Activated naive CD8-positive, alpha-beta T cell treated with anti-CD3 and anti-CD28 coated beads, Interleukin-2, amount 50 U/mL, for 24 hours (primary cell): ENCODE measurements at places on chromosomes 7 and 10.

DNA sequence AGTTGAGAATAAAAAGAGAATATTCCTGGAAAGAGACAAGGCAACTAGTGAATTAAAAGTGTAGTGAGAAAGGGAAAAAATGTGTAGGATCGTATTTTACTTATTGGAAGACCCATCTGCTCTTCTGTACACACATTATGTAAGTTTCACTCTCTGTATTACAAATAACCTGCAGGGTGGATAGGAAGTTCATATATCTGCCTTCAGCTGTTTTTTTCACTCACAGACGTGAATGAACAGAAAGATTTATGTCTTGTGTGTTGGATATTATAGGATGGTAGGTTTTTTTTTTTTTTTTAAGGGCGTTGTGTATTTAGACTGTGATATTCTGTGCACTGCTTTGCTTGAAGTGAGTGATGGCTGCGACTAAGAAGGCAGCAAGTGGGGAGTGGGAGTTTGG is 266.5 kb downstream of the AUTS2 start:
- no peaks in the 10 kb centered on the region for H3K36me3 ChIP-seq
- H3K27me3 ChIP-seq: peaks cover 2% of the 10 kb centered on the region

DNA sequence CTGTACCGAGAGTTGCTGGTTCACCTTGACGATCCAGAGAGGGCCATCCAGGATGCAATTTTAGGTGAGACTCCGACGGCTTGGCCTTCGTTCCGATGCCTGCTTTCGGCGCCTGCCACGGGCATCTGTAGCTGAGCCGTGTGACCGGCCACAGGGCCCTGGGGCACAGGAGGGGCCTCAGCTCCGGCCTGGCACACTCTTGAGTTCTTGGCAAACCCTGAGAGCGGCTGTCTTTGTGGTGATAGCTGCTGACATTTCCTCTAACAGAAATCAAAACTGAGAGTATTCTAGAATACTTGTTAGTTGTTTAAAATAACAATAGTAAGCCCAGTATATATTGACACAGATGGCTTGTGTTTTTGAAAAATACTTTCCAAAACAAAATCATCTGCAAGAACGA is 52.2 kb upstream of the SUN1 start:
- no peaks in the 10 kb centered on the region for H3K4me1 ChIP-seq
- no peak overlapping the region for H3K27ac ChIP-seq
- DNase-seq: no peak
- peaks cover 38% of the 10 kb centered on the region for H3K36me3 ChIP-seq
- H3K27me3 ChIP-seq: no peaks in the 10 kb centered on the region

GRCh38 chr10:97573021-97573420 is 442 bp downstream of the ANKRD2 start:
- DNase-seq: no peak
- H3K27ac ChIP-seq: no peak overlapping the region
- H3K36me3 ChIP-seq: no peaks in the 10 kb centered on the region
- no peaks in the 10 kb centered on the region for H3K4me1 ChIP-seq
- no peak overlapping the region for H3K4me3 ChIP-seq

- H3K4me1 ChIP-seq: no peaks in the 10 kb centered on the region
- H3K27me3 ChIP-seq: no peaks in the 10 kb centered on the region
- H3K27ac ChIP-seq: no peak overlapping the region
- no peak for DNase-seq
Observed at GRCh38 chr7:64618785-64619456, 47.0 kb upstream of the ZNF107 start.

GRCh38 chr7:452791-453455 is 66.7 kb downstream of the PDGFA start:
- H3K36me3 ChIP-seq: no peaks in the 10 kb centered on the region
- H3K4me1 ChIP-seq: peaks cover 15% of the 10 kb centered on the region
- no peak for DNase-seq
- H3K27me3 ChIP-seq: peaks cover 11% of the 10 kb centered on the region

DNA sequence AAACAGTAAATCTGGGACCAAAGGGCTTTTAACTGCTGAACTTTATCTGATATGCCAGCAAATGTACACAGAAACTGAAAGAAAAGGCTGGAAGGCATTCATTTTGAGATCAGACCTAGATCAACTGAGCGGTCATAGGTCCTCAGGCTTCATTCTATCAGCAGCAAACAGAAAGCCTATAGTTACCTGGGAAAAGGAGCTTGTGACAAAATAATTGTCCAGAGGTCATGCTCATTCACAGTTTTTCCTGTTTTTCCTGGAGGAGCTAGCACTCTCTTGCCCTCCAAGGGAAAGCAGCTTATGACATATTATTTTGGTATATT is 320.2 kb downstream of the AHR start:
- no peaks in the 10 kb centered on the region for H3K36me3 ChIP-seq
- no peaks in the 10 kb centered on the region for H3K4me1 ChIP-seq
- DNase-seq: no peak
- H3K4me3 ChIP-seq: no peak overlapping the region

DNA sequence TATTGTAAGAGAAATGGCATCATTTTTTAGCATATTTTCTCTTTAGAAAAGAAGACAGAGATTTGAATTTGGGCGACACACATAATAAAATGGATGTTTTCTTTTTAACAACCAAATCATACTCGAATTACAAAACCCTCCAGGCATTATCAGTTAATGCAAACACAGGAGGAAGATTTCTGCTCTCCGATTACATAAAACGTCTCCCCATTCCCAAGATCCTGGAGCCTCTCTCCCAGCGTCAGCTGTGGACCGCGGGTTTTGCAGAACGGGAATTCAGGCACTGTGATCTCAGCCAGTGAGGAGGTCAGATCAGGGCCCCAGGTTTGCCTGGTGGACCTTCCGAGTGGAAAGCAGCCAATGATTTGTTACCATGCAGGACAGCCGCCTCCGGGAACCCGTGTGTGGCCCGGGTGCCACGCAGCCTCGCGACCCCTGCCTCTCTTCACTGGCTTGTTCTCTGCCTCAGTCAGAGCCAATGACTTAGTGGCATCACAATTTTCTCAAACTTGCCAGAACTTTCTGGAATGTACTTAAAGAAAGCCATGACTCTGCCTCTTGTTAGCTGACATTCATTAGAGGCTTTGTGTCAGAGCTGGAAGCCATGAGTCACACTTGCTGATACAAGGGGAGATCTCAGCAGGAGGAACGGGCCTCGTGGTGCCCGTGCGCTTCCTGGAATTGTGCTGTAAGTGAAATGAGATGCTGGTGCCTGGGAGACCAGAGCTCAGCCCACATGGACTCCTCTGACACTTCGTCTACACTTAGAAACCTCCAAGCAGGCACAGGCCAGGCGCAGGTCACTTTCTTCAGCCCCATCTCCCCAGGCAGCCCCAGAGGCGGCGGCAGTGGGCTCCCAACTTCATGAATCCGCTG is 246.1 kb downstream of the KLF6 start:
- H3K27ac ChIP-seq: no peak overlapping the region
- H3K4me1 ChIP-seq: peaks cover 6% of the 10 kb centered on the region
- no peaks in the 10 kb centered on the region for H3K36me3 ChIP-seq
- H3K4me3 ChIP-seq: no peak overlapping the region
- DNase-seq: no peak
- no peaks in the 10 kb centered on the region for H3K27me3 ChIP-seq

- H3K27ac ChIP-seq: no peak overlapping the region
- H3K27me3 ChIP-seq: peaks cover 13% of the 10 kb centered on the region
- DNase-seq: no peak
- peaks cover 9% of the 10 kb centered on the region for H3K4me1 ChIP-seq
Observed at GRCh38 chr7:51472873-51473272, 156.3 kb upstream of the COBL start.

GRCh38 chr7:77407906-77408305 is 8.2 kb downstream of the GSAP start:
- H3K4me3 ChIP-seq: no peak overlapping the region
- no peaks in the 10 kb centered on the region for H3K27me3 ChIP-seq
- DNase-seq: no peak
- no peak overlapping the region for H3K27ac ChIP-seq
- H3K36me3 ChIP-seq: no peaks in the 10 kb centered on the region

DNA sequence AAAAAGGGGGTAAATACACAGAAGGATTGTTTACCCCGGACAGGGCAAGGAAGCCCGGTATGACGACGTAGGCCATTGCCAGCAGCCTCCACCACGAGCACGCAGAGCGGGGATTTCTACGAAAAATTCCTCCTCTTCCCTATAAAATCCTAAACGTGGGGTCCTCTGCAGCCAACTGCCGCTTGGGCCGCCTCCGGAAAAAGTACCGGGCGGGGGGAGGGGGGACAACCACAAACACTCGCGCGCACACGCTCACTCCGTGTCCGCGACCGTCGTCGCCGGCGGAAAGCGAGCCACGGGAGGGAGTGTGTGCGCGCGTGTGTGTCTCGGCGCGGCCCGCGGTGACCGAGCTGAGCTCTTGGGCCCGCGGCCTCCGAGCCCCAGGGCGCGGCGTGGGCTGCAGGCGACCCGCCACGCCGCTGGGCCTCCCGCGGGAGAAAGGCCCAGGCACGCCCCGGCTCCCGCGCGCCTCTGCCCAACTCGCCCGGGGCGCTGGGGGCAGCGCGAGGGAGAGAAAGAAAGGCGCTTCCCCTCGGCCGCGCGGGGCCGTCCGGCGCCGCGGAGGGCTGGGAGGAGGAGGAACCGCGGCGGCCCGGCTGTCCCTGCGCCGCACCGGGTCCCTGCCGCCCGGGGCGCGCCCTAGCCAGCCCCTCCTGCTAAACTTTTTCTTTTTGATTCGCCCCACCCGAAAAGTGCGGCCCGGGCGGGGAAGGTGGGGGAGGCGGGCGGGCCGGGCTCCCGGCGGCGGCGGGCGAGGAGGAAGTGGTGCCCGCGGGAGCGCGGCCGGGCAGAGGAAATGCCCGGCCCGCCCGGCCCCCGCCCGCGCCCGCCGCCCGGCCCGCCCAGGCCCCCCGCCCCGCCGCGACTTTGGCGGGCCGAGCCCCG is 1.5 kb downstream of the CTBP2 start:
- peaks cover 65% of the 10 kb centered on the region for H3K27me3 ChIP-seq
- H3K36me3 ChIP-seq: no peaks in the 10 kb centered on the region
- H3K4me1 ChIP-seq: peaks cover 9% of the 10 kb centered on the region
- DNase-seq: peak; percentile 10

DNA sequence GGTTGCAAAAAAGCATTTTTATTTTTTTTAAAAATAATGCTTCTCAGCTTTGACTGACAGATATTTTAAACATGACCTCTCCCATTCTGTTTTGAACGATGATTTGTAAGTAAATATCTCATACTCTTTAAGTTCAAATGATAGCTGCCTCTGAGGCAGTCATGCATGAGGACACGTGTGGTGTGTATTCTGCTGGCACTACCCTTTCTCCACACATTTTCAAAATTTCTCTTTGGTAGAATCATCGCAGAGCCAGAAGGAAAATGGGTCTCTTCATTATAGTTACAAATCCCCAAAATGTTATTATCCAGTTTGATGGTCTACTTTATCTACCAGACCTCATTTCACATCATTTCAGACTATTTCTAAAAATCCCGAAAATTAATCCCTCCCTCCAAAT is 55.1 kb downstream of the FZD1 start:
- H3K27ac ChIP-seq: no peak overlapping the region
- no peak for DNase-seq
- no peaks in the 10 kb centered on the region for H3K4me1 ChIP-seq
